ENCODE measurements at places on chromosomes 2 and 18.

DNA sequence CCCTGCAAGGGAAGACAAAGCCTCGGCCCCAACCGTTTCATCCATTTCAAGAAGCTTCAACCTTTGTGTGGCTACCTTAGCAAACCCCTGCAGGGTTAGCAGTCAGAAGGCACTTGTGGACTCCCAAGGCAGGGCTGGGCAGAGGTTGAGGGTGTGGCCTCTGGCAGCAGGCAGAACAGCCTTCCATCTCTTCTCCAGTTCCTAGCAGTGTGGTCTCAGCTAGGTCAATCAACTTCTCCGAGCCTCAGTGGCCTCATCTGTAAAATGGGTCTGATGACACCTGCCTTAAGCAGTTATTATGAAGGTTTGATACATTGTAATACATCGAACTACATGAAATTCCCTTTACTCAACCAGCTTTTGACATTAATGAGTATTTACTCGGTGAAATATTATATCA is 6.8 kb upstream of the PRSS56 start:
- no peak overlapping the region for H3K27ac ChIP-seq
- H3K4me3 ChIP-seq = no peak overlapping the region
- peaks cover 5% of the 10 kb centered on the region for H3K27me3 ChIP-seq

GRCh38 chr2:88141952-88142351 is 14.1 kb upstream of the FABP1 start:
- H3K36me3 ChIP-seq = no peaks in the 10 kb centered on the region
- H3K4me1 ChIP-seq = no peaks in the 10 kb centered on the region
- H3K27ac ChIP-seq = no peak overlapping the region
- no peak overlapping the region for H3K4me3 ChIP-seq
- H3K27me3 ChIP-seq = peaks cover 41% of the 10 kb centered on the region
- no peak for DNase-seq

GRCh38 chr2:139885921-139886498 is 1105.8 kb upstream of the NXPH2 start:
- H3K4me1 ChIP-seq = no peaks in the 10 kb centered on the region
- H3K4me3 ChIP-seq = no peak overlapping the region
- H3K27me3 ChIP-seq = no peaks in the 10 kb centered on the region
- no peak overlapping the region for H3K27ac ChIP-seq
- H3K36me3 ChIP-seq = no peaks in the 10 kb centered on the region

DNA sequence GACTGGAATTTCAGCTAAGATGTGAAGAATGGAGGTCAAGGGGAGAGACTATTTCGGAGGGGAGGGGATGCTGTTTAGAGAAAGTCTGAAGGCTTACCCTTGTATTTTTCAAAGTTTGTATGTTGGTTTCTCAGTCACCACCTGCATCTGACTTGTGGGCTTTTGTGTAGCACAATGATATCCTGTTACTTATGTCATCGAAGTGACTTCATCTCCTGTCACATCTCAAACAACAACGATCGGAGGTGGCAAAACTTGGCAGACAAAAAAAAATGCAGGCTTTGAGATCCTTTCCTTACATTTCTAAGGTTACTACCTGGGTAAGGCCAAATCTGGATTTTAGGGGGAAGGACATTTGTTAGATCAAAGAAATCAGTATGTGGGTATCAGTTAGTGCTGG is 11.7 kb upstream of the CXCR4 start:
- peak; percentile 36 for DNase-seq
- peak overlapping the region; percentile 52 for H3K4me3 ChIP-seq
- no peaks in the 10 kb centered on the region for H3K36me3 ChIP-seq

DNA sequence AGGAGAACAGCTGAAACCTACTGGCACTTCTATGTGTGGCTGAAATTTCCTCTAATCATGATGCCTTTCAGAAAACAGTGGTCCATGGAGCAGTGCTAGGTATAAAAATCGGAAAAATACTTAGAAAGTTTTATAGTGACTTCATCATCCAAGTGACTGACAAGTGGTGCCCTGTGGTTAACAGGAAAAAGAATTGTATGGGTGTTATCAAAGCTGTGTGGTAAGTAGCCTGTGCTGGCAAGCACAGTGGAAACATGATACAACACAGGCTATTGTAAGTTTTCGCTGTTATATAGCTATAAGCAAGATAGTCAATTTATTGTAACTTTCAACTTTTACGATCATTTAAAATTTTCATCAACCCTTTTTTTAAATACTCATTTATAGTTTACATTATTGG is 1599.7 kb upstream of the ZEB2 start:
- H3K4me3 ChIP-seq = no peak overlapping the region
- no peak overlapping the region for H3K27ac ChIP-seq
- no peaks in the 10 kb centered on the region for H3K4me1 ChIP-seq
- no peaks in the 10 kb centered on the region for H3K27me3 ChIP-seq
- no peaks in the 10 kb centered on the region for H3K36me3 ChIP-seq

GRCh38 chr2:220503431-220503830 is 876.0 kb downstream of the SLC4A3 start:
- DNase-seq = no peak
- no peak overlapping the region for H3K27ac ChIP-seq
- H3K4me1 ChIP-seq = no peaks in the 10 kb centered on the region
- H3K36me3 ChIP-seq = no peaks in the 10 kb centered on the region

GRCh38 chr2:142741764-142742269 is 135.6 kb upstream of the KYNU start:
- DNase-seq = no peak
- no peak overlapping the region for H3K27ac ChIP-seq
- H3K4me1 ChIP-seq = no peaks in the 10 kb centered on the region
- H3K4me3 ChIP-seq = no peak overlapping the region

DNA sequence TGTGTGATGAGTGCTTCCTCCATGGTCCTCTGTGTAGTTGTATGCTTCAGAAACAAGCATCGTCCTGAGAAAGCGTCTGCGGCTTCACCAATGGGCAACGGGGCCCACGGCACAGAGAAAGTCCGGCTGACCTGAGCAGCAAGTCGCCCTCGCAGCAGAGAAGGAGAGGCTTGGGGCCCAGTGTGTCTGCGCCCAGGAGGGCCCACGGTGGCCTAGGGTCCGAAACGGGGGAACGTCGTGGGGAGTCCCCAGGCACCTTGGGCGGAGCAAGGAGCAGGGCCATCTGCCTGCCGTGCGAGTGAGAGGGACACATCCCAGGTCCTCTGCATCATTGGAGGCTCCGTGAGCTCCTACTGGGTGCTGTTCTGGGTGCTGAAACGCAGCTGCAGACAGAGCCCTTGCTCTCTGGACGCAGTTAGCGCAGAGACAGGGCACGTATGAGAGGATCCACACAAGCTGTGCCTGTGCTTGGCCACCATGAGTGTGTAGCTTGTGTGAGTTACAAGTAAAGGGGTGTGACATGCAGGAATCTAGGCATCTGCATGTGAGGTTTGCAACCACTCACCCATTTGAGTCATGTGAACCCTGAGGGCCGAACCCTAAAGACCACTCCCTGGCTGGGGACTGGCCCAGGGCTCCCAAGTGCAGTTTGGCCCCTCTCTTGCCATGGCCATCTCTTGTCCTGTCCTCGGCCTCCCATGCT is 10.6 kb downstream of the GPC1 start:
- DNase-seq = no peak
- no peak overlapping the region for H3K27ac ChIP-seq
- H3K36me3 ChIP-seq = no peaks in the 10 kb centered on the region
- H3K4me3 ChIP-seq = no peak overlapping the region
- no peaks in the 10 kb centered on the region for H3K4me1 ChIP-seq

GRCh38 chr2:119598596-119599263 is 54.5 kb downstream of the CFAP221 start:
- H3K27me3 ChIP-seq = peaks cover 8% of the 10 kb centered on the region
- no peaks in the 10 kb centered on the region for H3K4me1 ChIP-seq
- H3K4me3 ChIP-seq = no peak overlapping the region
- no peak overlapping the region for H3K27ac ChIP-seq
- H3K36me3 ChIP-seq = no peaks in the 10 kb centered on the region

GRCh38 chr18:79718126-79718525 is 38.5 kb downstream of the CTDP1 start:
- H3K4me3 ChIP-seq = no peak overlapping the region
- H3K4me1 ChIP-seq = no peaks in the 10 kb centered on the region
- H3K27ac ChIP-seq = no peak overlapping the region
- DNase-seq = no peak
- peaks cover 56% of the 10 kb centered on the region for H3K36me3 ChIP-seq
- H3K27me3 ChIP-seq = no peaks in the 10 kb centered on the region

DNA sequence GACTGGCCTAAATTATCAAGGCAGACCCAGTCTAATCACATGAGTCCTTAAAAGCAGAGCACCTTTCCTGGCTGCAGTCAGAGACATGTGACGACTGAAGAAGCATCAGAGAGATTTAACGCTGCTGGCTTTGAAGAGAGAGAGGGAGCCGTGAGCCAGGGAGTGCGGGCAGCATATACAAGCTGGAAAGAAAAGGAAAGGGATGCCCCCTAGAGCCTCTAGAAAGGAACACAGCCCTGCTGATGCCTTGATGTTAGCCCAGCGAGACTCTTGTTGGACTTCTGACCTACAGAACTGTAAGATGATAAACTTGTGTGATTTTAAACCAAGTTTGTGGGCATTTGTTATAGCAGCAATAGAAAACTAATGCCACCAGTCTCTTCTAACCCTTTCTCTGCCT is 58.1 kb downstream of the HEATR5B start:
- H3K27ac ChIP-seq = no peak overlapping the region
- H3K27me3 ChIP-seq = no peaks in the 10 kb centered on the region
- H3K4me1 ChIP-seq = no peaks in the 10 kb centered on the region
- no peak for DNase-seq
- peaks cover 18% of the 10 kb centered on the region for H3K36me3 ChIP-seq

GRCh38 chr2:58764338-58765104 is 523.4 kb upstream of the FANCL start:
- peaks cover 2% of the 10 kb centered on the region for H3K27me3 ChIP-seq
- no peaks in the 10 kb centered on the region for H3K4me1 ChIP-seq
- no peaks in the 10 kb centered on the region for H3K36me3 ChIP-seq
- no peak overlapping the region for H3K27ac ChIP-seq
- H3K4me3 ChIP-seq = no peak overlapping the region

DNA sequence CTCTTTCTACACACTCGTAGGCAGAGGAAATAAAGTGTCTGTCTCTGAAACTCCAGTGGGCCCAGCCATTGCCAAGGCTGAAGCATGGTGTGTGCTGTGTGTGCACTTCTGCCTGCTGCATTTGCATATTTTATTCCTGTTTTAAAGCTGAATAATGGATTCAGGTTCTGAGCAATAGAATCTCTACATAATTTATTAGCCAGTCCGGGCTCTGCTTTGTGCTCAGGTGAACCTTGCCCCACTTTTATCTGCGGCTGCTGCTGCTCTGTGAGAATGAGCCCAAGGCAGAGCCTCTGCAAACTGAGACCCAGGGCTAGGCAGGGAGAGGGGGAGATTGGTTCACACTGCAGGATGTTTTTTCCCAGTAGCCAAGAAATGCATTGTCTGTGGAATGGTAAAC is 64.6 kb upstream of the SH3BP4 start:
- H3K4me3 ChIP-seq = no peak overlapping the region
- peaks cover 7% of the 10 kb centered on the region for H3K27me3 ChIP-seq
- no peak for DNase-seq

DNA sequence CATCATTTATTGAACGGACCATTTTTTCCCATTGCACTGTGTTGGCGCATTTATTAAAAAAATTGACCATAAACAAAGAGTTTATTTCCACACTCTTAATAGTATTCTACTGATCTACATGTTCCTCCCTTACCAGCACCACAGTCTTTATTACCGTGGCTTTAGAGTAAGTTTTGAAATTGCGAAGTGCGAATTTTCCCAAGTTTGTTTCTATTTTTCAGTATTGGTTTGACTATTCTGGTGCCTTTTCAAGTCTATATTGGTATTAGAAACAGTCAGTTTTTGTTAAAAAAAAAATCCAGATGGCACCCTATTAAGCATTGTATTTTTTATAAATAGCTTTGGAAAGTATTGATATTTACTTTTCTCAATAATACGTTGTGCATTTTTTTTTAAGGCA is 795.1 kb upstream of the HS6ST1 start:
- no peaks in the 10 kb centered on the region for H3K27me3 ChIP-seq
- H3K4me1 ChIP-seq = no peaks in the 10 kb centered on the region

Data from activated CD4-positive, alpha-beta memory T cell treated with anti-CD3 and anti-CD28 coated beads for 36 hours (primary cell).